Purkinje cell (primary cell): ENCODE measurements at places on chromosomes 1 and 21. TPM values are rescaled to one million over a fixed set of nuclear protein-coding genes. Genes with fewer than 3 reads are reported as not detected.

Gene TENT5C
- 0.27 TPM in 1 of 2 replicates, not detected in the other for polyA plus RNA-seq

Gene CDC7
- 18.5 and 23.9 TPM in 2 replicates for polyA plus RNA-seq

Gene CR1
- polyA plus RNA-seq = not detected in 2 replicates

Gene TAF12
- 34.0 and 57.8 TPM in 2 replicates for polyA plus RNA-seq

Gene TMEM269
- polyA plus RNA-seq = not detected in 2 replicates

Gene CFAP126
- 0.83 and 1.7 TPM in 2 replicates for polyA plus RNA-seq

Gene IFNLR1
- not detected in 2 replicates for polyA plus RNA-seq

Gene HPDL
- not detected in 2 replicates for polyA plus RNA-seq
